ENCODE measurements at places on chromosomes 4 and X.

- no peak for DNase-seq
Observed at GRCh38 chr4:102451266-102451665, 49.9 kb upstream of the NFKB1 start.

DNA sequence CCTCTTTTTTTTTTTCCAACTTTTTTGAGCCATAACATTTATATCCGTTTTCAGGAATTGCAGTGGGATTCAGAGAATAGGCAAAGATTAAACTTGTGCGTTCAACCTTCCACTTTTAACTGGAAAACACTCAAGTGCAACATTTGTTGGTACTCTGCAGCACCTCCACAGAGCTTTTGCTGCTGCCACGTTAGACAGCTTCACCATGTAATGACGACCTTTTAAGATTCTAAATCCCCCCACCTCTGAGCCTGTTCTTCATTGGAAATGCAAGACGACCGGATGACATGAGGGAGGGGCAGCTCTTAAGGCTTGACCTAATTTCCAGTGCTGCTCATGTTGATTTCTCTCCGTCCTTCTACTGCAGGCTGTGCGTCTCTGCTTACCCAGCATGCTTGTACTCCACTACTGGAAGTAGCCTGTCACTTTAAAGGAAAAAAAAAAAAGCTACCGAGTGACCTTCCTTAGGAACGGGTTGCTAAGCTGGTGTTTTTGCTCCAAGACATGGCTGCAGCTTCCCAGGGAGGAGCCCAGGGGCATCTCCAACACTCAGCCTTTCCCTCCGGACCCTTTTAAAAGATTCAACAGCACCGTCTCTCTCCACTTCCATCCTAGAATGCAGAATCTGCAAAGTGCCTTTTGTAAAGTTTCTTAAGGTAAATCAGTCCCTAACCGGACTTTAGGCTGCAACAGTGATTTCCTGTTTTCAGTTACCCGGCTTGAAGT, at the start of gene CC2D2A:
TSS of gene CC2D2A (plus strand) at position 481 of the 726 bp plus-strand sequence. CDS start 6,051 bp downstream, outside the sequence.
- DNase-seq, result no peak

DNA sequence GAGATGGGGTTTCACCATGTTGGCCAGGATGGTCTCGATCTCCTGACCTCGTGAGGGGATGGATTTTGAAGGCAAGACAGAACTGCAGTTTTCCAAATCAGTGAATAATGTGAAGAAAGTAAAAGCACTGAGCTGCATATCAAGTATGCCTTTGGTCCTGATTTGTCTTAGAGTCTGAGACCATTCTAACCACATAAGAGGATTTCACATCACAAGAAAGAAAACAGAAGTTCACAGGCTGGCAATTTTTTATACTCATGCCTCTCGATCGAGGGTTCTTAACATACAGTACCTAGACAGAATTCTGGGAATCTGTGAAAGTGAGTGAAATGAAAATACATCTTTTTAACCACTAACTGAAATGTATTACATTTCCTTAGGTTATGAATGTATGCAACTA, 23.3 kb downstream of the CHIC2 start:
- no peak for DNase-seq

DNA sequence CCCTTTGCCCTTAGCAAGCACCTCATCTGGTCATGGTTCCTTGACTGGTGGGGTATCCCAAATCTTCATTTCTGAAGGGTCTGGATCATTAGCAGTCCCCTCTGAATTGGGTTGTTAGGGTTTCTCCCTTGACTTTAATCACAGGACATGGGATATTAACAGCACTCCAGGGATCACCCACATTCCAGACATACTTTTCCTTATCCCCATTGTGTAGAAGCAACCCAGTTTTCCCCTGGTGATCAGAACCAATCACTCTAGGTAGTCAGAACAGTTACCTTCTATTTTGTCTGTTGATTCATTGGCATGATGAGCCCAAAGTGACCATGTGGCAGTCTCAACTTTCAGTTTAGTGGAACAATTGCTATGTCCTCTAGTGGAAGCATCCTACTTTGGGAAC, 29.1 kb upstream of the GRSF1 start:
- no peak for DNase-seq

- no peak for DNase-seq
Observed at GRCh38 chr4:14874990-14875389, 127.3 kb upstream of the CPEB2 start.

DNA sequence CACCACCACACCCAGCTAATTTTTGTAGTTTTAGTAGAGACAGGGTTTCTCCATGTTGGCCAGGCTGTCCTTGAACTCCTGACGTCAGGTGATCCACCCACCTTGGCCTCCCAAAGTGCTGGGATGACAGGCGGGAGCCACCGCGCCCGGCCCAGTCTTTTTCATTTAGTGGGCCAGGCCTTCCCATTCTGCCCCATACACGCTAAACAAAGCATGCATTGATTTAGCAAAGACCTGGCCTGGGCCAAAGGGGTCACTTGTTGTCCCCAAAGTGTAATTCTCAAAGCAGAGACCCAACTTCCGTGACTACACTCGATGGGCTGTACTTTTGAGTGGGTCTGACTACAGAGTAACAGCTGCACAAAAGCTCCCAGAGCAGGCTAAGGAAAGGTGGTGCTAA, 29.2 kb downstream of the CNGA2 start:
- DNase-seq, result no peak

Data from stimulated activated CD8-positive, alpha-beta memory T cell treated with anti-CD3 and anti-CD28 coated beads, Interleukin-2, amount 100 ng/mL, for 48 hours (primary cell).